RWPE1 (cell line): ENCODE measurements at places on chromosomes 16 and 17.

DNA sequence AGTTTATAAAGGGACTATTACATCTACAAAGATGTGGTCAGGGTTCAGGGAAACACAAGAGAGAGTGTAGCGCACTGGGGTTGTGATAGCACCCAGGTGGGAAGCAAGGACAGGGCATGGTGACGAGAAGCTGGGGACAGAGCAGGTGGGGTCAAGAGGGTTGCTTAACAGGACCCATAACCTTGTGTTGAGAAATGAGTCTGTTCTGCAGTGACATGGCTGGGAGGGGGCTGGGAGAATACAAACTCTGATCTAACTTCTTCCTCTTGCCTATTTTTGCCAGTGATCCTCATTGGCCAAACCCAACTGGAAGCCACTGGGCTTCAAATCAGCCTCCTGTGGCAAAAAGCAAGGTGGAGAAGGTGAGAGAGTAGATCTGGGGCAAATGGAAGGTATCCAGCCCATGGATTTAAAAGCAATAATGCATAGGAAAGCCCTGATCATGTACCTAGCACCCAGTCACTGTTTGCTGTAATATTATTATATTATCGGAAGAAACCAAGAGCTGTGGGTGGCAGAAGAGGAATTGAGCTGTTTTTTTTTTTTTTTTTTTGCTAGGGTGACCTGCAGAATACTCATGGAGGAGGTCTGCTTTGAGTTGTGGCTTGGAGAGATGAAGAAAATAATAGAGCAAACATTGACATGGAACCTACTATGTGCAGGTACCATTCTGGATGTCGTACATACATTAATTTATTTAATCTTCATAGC is 76.9 kb upstream of the ZFHX3 start:
- DNase-seq: no peak

DNA sequence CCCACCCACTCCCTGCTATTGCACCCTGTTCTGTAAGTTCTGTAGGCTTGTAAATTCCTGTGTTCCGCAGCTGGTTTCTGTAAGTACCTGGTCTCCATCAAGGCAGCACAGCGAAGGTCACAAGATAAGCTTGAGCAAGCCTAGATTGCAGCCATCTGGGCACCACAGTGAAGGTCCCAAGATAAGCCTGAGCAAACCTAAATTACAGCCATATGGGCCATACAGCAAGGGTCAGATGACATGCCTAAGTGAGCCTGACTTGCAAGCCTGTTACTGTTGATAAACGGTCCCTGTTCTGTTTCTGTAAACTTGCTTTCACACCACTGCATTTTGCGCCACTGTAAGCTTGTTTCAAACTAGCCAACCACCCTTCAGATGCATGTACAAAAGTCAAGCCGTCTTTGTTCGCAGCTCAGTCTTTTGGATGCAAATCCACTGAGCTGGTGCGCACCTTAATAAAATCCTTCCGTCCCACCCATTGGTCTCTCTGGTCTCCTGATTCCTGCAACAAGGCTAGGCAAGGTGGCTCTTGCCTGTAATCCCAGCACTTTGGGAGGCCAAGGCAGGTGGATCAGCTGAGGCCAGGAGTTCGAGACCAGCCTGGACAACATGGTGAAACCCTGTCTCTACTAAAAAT is 42.6 kb upstream of the ATF7IP2 start:
- no peak for DNase-seq

DNA sequence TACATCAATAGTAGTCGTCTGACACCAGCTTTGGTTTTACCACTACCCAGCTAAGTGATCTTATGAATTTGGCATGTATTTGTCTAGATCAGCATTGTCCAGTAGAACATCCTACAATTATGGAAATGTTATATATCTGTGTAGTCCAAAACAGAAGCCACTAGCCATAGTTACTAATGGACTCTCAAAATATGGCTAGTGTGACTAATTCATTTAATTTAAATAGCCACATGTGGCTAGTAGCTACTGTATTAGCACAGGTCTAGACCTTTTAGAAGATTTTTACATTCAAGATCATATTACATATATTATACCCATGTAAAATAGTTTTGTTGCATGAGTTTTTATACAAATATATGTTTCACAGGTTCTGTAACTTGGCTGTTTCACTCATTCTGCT is 27.0 kb upstream of the NFAT5 start:
- no peak for DNase-seq

DNA sequence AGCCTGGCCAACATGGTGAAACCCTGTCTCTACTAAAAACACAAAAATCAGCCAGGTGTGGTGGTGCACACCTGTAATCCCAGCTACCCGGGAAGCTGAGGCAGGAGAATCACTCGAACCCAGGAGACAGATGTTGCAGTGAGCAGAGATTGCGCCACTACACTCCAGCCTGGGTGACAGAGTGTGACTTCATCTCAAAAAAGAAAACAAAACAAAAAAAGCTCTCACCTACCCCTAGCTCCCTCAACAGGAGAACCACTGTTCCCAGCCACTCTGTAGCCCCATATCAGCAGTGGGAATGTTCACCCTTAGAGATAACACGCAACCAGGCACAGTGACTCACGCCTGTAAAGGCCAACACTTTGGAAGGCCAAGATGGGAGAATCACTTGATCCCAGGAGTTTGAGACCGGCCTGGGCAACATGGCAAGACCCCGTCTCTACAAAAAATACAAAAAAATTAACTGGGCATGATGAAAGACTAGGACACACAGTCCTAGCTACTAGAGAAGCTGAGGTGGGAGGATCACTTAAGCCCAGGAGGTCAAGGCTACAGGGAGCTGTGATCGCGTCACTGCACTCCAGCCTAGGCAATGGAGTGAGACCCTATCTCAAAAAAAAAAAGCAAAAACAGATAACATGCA is 5.4 kb downstream of the TMC8 start:
- no peak for DNase-seq

DNA sequence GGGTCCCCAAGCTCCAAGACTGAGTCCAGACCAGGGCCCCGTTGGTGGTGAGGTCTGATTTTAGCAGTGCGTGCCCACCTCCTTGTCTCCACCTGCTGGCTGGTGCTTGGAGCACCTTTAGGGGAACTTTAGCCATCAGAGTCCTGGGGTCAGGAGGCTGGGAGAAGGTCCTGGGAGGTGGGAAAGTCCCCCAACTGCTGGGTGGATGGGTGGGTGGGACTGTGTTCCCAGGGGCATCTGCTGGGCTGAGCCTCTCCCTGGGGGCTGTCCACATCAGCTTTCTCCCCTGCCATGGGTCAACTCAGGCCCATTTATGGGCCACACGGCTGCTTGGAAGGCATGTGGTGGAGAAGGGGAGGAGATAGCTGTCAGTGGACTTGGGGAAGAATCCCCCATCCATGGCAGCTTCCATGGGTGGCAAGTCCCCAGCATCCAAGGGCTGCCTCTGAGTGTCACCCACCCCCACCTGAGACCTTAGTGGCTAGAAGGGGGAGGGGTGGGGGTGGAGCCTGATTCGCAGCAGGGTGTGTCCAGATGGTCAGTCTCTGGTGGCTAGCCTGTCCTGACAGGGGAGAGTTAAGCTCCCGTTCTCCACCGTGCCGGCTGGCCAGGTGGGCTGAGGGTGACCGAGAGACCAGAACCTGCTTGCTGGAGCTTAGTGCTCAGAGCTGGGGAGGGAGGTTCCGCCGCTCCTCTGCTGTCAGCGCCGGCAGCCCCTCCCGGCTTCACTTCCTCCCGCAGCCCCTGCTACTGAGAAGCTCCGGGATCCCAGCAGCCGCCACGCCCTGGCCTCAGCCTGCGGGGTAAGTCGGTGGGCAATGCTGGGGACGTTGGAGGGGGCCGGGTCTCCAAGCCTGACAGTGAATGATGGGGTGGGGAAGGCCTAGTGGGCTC is at the start of gene TRPV2:
TSS of gene TRPV2 (plus strand) at position 541 of the 894 bp plus-strand sequence. CDS start 2,098 bp downstream, outside the sequence.
- no peak for DNase-seq

GRCh38 chr17:18371455-18371854 is 6.1 kb upstream of the EVPLL start:
- no peak for DNase-seq
